Urinary bladder (tissue), 4 donors: ENCODE measurements at places on chromosomes 2 and 18.

DNA sequence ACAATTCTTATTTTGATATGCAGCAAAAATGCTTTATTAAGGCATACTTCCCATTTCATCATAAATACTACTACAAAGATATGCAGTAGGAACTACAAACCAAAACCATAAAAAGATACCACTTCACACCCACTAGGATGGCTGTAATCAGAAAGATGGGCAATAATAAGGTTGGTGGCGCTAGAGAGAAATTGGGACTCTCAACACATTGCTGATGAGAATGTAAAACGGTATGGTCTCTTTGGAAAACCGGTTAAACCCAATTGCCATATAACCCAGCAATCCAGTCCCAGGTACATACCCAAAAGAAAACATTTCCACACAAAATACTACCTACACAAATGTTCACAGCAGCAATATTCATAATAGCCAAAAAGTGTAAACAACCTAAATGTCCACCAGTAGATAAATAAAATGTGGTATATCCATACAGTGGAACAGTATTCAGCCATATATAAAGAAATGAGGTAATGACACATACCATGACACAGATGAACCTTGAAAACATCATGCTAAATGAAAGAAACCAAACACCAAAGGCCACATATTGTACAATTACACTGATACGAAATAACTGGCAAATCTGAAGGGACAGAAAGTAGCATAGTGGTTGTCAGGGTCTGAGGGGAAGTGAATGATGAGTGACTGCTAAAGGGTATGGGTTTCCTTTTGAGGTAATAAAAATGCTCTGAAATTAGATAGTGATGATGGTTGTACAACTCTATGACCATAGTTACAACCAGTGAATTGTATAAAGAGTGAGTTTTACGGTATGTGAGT is 12.7 kb downstream of the SP3 start:
- no peak for DNase-seq

- DNase-seq: no peak
Measured at GRCh38 chr2:76073992-76074604, 363.4 kb upstream of the GCFC2 start.

DNA sequence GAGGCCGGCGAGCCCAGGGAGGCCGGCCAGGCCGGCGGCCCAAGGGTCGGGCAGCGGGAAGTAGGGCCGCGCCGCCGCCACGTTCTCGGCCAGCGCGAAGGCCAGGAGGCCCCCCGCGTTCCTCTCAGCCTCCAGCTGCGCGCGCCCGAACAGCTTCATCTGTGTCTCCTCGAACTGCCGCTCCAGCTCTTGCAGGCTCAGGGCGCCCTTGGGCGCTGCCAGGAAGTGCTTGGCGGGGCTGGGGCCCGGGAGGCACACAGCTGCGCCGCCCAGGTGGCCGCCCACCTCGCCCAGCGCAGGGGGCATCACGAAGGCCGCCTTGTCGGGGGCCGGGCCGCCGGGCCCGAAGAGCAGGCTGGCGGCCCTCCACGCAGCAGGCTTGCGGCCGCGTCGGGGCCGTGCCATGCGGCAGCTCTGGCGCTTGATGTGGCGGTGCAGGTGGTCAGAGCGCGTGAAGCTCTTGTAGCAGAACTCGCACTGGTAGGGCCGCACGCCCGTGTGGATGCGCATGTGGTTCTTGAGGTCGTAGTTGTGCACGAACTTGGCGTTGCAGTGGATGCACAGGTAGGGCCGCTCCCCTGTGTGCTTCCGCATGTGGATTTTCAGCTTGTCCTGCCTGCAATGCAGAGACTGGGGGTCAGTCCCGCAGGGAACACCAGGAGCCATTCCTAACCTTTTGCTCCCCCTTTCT is 99.0 kb upstream of the SMAD2 start:
- no peak for DNase-seq

DNA sequence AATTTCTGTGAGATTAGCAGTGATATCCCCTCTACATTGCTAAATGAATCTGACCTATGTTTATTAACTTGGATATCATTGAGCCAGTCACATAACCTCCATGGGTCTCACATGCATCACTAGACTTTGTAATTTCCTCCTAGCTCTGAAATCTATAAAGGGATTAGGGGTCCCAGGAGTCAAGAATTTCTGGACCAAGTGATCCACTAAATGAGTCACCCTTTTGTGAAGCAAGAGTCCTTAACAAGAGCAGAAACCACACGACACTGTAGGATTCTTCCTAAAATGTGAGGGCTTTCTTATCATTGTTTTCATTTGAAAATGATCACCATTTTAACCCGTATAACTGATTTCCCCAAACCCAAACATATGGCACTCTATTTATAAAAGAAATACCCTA is 90.3 kb downstream of the DHRS9 start:
- DNase-seq: no peak

GRCh38 chr18:4198956-4199355 is 256.2 kb downstream of the DLGAP1 start:
- no peak for DNase-seq

DNA sequence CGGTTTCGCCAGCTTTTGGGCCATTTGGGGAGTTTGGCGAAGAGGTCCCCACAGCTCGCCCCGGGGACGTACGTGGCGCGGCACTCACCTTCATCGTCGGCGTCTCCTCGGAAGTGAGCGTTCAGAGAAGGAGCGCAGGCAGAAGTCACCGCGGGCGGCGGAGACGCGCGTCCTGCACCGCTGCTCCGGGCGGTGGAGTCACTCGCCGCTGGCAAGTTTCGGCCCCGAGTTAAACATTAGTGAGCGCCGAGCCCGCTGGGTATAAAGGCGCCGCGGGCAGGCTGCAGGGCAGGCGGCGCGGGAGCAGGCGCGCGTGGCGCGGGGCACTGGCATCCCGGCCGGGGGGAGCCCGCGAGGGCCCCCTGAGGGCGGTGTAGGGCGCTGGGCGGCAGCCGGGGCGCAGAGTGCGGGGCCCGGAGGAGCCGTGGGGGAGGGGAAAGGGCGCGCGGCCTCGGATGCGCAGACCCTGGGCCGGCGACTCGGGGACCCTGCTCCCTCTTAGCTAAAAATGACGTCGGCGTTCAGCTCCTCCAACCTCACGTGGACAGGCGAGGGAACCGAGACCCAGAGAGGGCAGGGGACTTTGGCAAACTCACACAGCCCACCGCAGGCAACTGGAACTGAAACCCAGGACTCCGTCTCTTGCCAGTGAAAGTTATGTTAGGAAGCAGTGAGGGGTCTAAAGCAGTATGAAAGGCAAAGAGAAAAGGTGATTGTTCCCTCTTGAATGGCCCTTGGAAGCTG is at the start of gene DPP4:
Gene DPP4 (minus strand): TSS at position 328 of the 744 bp plus-strand sequence. CDS start 234 bp downstream, at position 94.
- DNase-seq: no peak

GRCh38 chr2:234863043-234863934 is 88.5 kb upstream of the SH3BP4 start:
- peak; percentile 10 for DNase-seq

DNA sequence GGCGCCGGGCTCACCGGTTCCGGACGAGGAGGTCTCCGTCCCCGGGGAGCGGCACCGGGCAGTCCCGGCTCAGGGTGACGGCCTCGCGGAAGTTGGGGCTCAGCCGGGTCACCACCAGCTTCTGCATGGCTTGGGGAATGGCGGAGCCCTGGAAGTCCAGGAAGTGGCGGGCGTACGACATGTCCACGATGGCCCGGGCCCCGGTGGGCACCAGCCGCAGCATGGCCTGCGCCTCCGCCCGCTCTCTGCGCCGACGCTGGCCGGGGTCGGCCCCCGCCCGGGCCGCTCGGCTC is 157 bp downstream of the PTGR3 start:
- no peak for DNase-seq

- no peak for DNase-seq
Measured at GRCh38 chr2:54029721-54030395, 59.1 kb upstream of the PSME4 start.

DNA sequence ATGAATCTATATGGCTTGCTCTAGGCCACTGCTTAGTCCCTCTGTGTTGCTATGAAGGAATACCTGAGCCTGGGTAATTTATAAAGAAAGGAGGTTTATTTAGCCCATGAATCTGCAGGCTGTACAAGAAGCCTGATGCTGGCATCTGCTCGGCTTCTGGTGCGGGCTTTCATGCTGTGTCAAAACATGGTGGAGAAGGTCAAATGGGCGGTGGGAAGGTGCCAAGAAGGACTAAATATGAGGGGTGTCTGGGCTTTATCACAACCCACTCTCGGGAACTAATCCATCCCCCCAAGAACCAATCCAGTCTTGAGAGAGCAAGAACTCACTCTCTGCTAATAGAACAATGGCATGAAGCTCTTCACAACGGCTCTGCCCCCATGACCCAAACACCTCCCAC is 481.6 kb downstream of the EIPR1 start:
- DNase-seq: no peak

- DNase-seq: no peak
Measured at GRCh38 chr2:223619486-223620129, 17.4 kb upstream of the SCG2 start.

DNA sequence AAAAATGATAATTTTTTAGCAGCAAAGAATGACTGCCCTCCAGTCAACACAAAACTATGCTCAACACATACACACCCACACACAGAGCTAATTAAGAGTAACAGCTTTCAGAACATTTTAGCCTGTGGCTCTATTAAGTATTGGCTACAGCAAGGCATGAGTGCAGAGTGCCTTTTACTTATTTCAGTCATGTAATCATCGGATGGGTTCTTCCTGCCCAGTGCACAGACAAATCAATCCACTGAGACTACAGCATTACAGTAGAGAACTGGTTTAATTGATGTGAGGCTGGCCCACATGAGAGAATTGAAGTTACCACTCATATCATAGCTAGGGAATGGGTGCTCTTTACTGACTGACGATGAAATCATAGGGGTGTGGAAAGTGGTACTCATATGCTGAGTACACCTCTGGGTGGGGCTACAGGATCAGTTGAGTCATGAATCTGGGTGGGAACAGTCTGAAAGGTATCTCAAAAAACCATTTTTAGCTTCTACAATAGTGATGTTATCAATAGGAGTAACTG is 241.0 kb downstream of the FSIP2 start:
- DNase-seq: no peak

DNA sequence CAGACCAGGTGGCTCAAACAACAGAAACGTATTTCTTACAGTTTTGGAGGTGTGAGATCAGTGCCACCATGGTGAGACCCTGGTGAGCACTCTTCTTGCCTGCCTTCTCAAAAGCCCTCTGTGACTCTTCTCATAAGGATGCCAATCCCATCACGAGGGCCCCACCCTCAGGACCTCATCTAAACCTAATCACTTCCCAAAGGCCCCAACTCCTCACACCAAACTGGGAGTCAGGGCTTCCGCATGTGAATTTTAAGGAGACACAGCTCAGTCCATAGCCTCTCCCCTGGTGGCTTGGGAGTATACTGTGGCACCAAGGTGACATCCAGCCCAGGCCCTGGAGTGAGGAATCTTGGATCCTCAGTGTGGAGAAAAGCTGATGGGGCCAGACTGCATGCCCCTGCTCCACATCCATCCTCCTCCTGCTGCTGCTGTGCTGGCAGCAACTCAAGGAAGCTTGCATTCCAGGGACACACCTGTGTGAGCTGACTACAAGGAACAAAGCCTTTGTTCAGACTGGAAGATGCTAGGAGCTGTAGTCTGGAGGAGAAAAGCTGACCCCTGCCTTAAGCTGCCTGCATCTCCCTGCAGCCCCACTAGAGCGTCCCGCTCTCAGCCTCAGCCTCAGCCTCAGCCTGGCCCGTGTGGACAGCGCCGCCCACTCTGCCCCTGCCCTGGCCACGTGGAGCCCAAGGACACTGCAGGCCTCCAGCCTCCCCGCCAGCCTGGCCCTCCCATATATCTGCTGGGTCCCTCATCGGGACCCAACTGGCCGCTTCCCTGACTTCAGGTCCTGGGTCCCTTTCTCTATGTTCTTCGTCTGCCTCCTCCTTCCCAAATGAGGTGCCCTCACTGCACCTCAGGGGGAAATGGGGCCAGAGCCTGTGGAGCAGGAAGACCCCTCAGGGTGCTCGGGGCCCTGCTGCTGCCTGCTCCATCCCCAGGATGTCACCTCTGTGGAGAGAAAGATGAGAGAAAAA is 87.8 kb upstream of the RAB6C start:
- no peak for DNase-seq

GRCh38 chr2:192413812-192414681 is 219.3 kb upstream of the TMEFF2 start:
- no peak for DNase-seq

DNA sequence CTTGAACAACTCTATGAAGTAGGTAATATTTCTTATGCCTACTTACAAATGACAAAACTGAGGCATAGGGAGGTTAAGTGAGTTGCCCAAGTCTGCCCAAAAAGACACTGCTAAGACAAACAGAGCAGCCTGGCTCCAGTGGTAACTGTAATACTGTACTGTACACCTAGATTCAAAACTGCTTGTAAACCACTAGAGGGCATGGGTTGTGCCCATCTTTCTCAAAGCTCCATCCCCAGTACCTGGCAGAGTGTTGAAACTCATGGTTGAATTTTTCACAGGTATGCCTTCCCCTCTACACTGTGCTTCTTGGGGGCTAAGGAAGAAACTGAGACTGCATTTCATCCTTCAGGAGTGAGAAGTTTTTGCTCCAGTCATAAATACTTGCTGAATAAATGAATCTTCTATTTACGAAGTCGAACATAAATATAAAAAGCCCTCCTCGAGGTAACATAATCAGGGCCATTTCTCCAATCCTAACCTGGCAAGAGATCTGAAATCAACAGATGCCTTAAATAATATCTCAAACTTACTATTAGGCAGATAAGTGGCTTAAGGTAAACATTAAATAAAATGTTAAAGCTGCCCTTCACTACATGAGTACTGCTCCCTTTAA is 2.0 kb downstream of the PPP4R1 start:
- DNase-seq: no peak

- DNase-seq: no peak
Measured at GRCh38 chr18:37270038-37270665, 295.4 kb downstream of the CELF4 start.

DNA sequence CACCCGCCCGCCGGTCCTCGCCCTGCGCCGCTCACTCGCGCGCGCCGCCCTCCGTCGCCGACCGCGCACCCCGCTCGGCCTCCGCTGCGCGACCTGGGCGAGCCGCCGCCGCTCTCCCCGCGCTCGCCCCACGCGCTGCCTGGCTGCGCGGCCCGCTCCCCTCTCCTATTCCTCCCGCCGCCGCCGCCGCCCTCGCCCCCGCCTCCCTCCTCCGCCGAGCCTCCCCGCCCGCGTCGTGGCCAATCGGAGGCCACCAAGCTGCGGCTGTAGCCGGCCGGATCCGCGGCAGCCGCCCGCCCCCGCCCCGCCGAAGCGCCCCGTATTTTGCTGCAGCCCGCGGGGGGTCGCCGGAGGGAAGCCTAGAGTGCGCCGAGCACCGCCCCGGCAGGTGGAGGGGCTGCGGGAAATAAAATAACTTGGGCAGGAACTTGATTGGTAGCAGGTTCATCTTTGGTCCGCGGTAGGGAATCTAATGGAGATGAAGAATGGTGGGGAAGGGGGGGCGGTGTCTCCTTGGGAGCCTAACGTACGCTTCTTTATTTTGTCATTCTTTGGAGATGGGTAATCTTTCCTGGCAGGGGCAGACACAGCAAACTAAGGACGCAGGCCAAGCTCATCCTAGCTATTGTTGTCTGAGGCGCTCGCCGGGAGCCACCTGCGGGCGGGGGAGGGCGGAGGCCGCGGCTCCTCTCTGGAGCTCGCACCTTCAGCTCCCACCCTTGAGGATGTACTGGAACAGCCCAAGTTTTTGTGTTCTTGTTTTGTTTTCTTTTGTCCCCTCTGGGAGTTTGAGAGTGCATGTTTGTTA is 1.1 kb upstream of the CDH2 start:
- no peak for DNase-seq

- DNase-seq: no peak
Measured at GRCh38 chr2:191126386-191127085, 24.3 kb downstream of the STAT4 start.

GRCh38 chr2:15834381-15835031 is 105.8 kb upstream of the MYCN start:
- no peak for DNase-seq

GRCh38 chr18:49319590-49319989 is 140.9 kb downstream of the DYM start:
- DNase-seq: no peak

- DNase-seq: no peak
Measured at GRCh38 chr2:45278365-45279078, 269.3 kb upstream of the SIX2 start.
